ENCODE measurements at places on chromosomes 3 and 15. TPM values are rescaled to one million over a fixed set of nuclear protein-coding genes. Genes with fewer than 3 reads are reported as not detected.

DNA sequence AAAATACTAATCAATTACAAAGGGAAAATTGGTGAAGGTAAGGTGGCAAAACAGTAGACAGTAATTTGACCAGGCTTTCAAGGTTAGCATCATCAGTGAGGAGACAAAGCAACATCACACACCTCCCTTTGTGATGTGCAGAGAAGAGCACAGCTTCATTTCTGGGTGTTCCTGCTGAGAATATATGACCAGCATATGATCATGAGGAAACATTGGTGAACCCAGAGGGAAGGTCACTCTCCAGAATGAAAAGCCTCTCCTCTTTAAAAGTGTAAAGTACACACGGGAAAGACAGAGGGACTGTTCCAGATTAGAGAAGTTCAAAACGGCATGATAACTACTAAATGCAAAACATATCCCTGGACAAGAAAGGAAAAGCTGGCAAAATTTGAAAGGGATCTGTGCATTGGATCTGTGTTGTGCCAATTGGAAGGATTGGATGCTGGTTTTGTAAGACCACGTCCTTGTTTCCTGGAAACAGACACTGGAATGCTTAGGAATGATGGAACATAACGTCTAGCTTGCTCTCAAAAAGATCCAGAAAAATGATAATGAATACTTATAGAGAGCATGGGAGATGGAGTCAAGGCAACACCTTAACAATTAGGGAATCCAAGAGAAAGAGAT is 80.6 kb upstream of the MITF start:
- H3K27ac ChIP-seq, result no peak overlapping the region
- H3K27me3 ChIP-seq, result peaks cover 14% of the 10 kb centered on the region
- DNase-seq, result no peak
- no peaks in the 10 kb centered on the region for H3K36me3 ChIP-seq

PLSCR5 gene
- total RNA-seq, result not detected

TERC gene
- 57.0 TPM for total RNA-seq

GRCh38 chr15:78139578-78139977 is 8.3 kb upstream of the CIB2 start:
- no peaks in the 10 kb centered on the region for H3K36me3 ChIP-seq
- no peaks in the 10 kb centered on the region for H3K4me1 ChIP-seq
- H3K27me3 ChIP-seq, result no peaks in the 10 kb centered on the region
- DNase-seq, result no peak
- H3K27ac ChIP-seq, result no peak overlapping the region

GRCh38 chr3:141655801-141656200 is 82.3 kb upstream of the RNF7 start:
- no peak overlapping the region for H3K27ac ChIP-seq
- peaks cover 2% of the 10 kb centered on the region for H3K4me1 ChIP-seq
- H3K36me3 ChIP-seq, result no peaks in the 10 kb centered on the region
- H3K4me3 ChIP-seq, result no peak overlapping the region

TNFSF10 gene
- total RNA-seq, result 1.3 TPM

TEX55 gene
- total RNA-seq, result not detected

RPL14 gene
- total RNA-seq, result 142 TPM

DNA sequence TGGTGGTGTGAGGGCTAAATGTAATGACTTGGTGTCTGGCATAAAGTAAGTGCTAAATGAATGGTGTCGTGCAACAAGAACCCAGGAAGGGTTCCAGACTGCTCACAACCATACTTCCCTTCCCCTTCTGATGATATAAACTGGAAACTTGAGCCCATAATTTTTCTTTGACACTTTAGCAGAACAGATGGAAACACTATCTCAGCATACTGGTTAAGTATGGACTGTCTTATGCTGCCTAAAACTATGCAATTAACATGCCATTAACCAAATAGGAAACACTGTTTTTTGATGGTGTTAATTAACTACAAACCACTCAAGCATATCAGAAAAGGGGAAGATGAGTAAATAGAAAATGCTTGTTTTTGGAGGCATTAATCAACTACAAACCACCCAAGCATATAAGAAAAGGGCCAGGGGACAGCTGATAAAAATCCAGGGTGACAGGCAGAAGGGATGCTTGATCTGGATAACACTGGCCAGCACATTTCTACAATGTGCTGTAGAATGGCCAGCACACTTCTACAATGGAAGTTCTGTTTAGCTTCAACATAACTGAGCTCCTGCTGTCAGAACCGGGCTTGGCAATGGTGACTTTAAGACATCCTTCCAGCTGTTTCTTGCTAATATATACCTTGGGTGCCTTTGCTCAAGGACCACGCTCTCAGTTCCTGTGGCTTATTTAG is 85.5 kb upstream of the FAM3D start:
- H3K4me1 ChIP-seq, result no peaks in the 10 kb centered on the region
- H3K4me3 ChIP-seq, result no peak overlapping the region

GRCh38 chr15:67389975-67390374 is 131.0 kb upstream of the C15orf61 start:
- no peak overlapping the region for H3K4me3 ChIP-seq
- no peak for DNase-seq
- peaks cover 13% of the 10 kb centered on the region for H3K27me3 ChIP-seq
- no peaks in the 10 kb centered on the region for H3K36me3 ChIP-seq
- no peaks in the 10 kb centered on the region for H3K4me1 ChIP-seq

GRCh38 chr3:186184021-186184420 is 75.1 kb upstream of the ETV5 start:
- H3K27me3 ChIP-seq, result peaks cover 26% of the 10 kb centered on the region
- no peak for DNase-seq
- H3K4me3 ChIP-seq, result no peak overlapping the region
- no peaks in the 10 kb centered on the region for H3K4me1 ChIP-seq
- no peak overlapping the region for H3K27ac ChIP-seq

DNA sequence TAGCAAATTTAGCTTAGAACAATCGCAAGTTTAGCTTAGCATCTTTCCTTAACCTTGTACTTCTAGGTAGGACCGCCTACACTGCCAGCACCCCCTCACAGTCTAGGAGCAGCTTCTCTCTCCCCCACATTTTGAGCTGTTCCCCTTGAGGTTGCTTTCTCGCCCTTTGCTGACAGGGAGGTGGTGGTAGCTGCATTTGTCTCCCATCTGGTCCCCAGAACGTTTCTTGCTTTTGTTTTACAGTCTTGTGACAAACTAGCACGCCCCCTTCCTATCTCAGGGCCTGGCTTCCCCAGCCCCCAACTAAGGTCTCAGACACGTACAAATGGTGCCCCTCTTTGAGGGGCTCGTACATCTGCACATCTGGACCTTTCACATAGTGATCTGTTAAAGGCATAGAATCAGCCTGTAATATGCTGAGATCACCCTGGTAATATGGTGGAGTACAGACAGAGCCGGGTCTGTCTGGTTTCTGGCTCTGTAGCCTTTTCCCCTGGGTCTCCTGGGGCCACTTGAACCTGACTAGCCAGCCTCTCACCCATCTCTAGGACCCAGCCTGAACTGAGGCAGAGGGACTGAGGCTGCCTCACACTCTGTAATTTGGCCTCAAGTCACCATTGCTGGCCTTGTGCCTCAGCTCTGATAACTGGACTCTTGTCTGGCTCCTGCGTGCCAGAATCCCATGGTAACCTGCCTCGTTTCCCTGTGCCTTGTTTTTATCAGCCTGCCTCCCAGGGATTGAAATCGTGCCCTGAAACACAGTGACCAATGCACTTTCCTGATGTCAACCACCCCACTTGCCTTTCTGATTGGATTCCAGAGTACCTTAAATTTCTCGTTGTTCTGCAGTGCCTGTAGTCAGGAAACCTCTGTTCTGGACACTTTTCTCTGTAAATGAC is 27.7 kb downstream of the CRTC3 start:
- no peaks in the 10 kb centered on the region for H3K27me3 ChIP-seq
- peak; percentile 65 for DNase-seq
- H3K4me3 ChIP-seq, result no peak overlapping the region

GOLGA6L24 gene
- total RNA-seq, result not detected

MBD4 gene
- total RNA-seq, result 22.2 TPM

PTH1R gene
- 0.18 TPM for total RNA-seq

PTPN23 gene
- total RNA-seq, result 4.5 TPM

TNFAIP8L3 gene
- total RNA-seq, result 0.83 TPM

CCR5 gene
- not detected for total RNA-seq

DNA sequence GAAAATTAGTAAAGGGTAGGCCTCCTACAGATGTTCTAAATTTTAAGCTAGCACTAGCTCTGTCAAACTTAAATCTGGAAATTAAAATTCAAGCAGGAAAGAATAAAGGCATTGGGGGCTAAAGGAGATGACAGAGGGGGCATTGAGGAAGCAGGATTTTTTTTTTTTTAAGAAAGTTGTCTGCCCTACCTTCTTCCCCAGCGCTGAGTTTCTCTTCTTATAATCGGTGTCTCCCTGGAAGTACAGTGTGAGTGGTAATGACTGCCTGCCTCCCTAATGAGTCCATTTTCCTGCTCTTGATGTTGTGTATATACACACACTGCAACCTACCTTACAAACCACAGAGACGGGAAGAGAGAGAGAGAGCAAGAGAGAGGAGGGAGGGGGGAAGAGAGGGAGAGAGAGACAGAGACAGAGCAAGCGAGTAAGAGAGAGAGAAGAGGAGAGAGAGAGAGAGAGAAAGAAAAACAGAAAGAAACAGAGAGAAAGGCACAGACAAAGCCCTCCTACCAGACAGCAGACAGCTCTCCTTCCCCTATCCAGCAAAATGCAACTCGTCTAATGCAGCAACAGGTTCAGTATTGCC is 47.0 kb downstream of the ZBTB20 start:
- no peaks in the 10 kb centered on the region for H3K4me1 ChIP-seq
- no peaks in the 10 kb centered on the region for H3K36me3 ChIP-seq
- peak overlapping the region; percentile 58 for H3K27ac ChIP-seq
- peak overlapping the region; percentile 38 for H3K4me3 ChIP-seq
- DNase-seq, result peak; percentile 70

CAND2 gene
- total RNA-seq, result 2.9 TPM

DNA sequence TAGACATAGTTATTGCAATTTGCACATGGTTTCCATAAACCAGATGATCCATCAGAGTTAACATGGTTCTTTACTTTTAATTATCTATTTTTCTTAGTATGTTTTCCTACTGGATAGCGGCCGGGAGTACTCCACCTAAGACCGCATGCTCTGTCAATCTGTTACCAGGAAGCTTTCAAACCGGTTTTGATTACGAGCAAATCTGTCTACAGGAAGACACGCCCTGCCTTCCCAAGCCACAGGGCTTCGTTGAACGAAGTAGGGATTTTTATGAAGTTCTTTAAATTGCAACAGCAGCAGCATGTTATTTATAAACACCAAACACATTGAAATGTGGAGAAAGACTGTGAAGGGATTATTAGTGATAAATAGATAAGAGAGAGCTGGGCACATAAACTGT is 283.3 kb upstream of the ROBO2 start:
- H3K36me3 ChIP-seq, result no peaks in the 10 kb centered on the region
- H3K4me1 ChIP-seq, result no peaks in the 10 kb centered on the region
- H3K4me3 ChIP-seq, result no peak overlapping the region
- no peak for DNase-seq
- no peak overlapping the region for H3K27ac ChIP-seq
- H3K27me3 ChIP-seq, result no peaks in the 10 kb centered on the region

DNA sequence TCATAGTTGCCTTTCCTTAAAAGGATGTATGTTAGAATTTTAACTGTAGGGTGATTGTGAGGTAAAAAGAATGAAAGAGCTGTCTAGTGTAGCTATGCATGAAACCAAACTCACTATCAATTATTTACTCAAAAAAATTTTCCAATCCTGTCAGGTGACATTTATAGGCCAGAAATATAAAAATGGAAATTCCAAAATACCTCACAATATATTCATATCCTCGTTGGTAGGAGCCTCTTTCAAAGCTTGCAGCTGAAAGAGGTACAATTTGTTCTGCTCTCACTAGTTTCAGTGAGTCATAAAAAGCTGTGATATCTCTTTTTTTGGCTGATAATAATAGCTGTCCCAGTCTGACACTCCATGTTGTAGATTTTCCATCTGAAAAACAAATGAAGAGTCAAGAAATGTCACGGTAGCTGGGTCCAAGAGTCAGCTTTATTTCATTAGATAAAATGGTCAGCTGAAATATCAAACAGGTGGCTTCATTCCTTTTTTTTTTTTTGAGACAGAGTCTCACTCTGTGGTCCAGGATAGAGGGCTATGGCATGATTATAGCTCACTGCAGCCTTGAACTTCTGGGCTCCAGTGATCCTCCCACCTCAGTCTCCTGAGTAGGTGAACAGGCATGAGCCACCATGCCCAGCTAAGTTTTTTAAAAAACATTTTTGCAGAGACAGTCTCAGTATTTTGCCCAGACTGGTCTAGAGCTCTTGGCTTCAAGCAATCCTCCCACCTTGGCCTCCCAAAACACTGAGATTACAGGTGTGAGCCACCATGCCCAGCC is 50.8 kb upstream of the XRN1 start:
- H3K4me1 ChIP-seq, result peaks cover 2% of the 10 kb centered on the region
- peak; percentile 6 for DNase-seq
- H3K27me3 ChIP-seq, result no peaks in the 10 kb centered on the region
- no peak overlapping the region for H3K4me3 ChIP-seq

OXTR gene
- total RNA-seq, result 56.1 TPM

DNA sequence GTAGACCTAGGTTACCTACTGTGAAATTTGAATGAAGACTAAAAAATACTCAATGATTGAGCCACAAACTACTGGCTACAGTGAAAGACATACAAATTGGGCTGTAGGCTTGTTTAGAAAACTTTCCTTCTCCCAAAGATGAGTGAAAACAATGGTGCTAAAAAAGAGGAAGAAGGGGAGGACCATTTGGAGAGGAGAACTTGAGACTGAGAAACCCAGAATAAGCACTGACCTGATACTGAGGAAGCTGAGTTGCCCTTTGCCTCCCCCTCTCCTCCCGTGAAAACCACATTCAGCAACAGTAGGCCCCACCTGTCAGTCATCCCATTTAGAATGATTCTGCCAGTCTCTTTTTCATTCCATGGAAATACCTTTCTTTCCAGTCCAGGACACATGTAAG is 484.0 kb upstream of the TGFBR2 start:
- H3K36me3 ChIP-seq, result no peaks in the 10 kb centered on the region
- H3K4me1 ChIP-seq, result no peaks in the 10 kb centered on the region
- no peak for DNase-seq
- H3K27ac ChIP-seq, result no peak overlapping the region

SHC4 gene
- total RNA-seq, result 2.5 TPM

CDHR4 gene
- not detected for total RNA-seq

AP3B2 gene
- total RNA-seq, result not detected

GRCh38 chr3:122100591-122101463 is 45.7 kb downstream of the CD86 start:
- H3K4me1 ChIP-seq, result no peaks in the 10 kb centered on the region
- H3K27ac ChIP-seq, result no peak overlapping the region
- H3K27me3 ChIP-seq, result peaks cover 11% of the 10 kb centered on the region
- no peak overlapping the region for H3K4me3 ChIP-seq
- no peak for DNase-seq
- H3K36me3 ChIP-seq, result no peaks in the 10 kb centered on the region

GRCh38 chr3:179743913-179744312 is 91.1 kb downstream of the USP13 start:
- H3K4me1 ChIP-seq, result peaks cover 1% of the 10 kb centered on the region
- DNase-seq, result no peak
- H3K27ac ChIP-seq, result no peak overlapping the region
- peaks cover 7% of the 10 kb centered on the region for H3K36me3 ChIP-seq
- no peaks in the 10 kb centered on the region for H3K27me3 ChIP-seq

All from IMR-90 (cell line).